Activated CD8-positive, alpha-beta T cell treated with anti-CD3 and anti-CD28 coated beads, Interleukin-2, amount 10 ng/mL, durations not matched to agents 7 days and 5 days (primary cell): ENCODE measurements at places on chromosomes 12 and 14. TPM values are rescaled to one million over a fixed set of nuclear protein-coding genes. Genes with fewer than 3 reads are reported as not detected.

GRCh38 chr12:2482938-2483660 is 311.7 kb upstream of the FKBP4 start:
- no peak for DNase-seq
- no peaks in the 10 kb centered on the region for H3K4me1 ChIP-seq
- H3K27me3 ChIP-seq: peaks cover 11% of the 10 kb centered on the region
- no peaks in the 10 kb centered on the region for H3K36me3 ChIP-seq

GRCh38 chr12:113950873-113951272 is 15.3 kb downstream of the RBM19 start:
- peaks cover 5% of the 10 kb centered on the region for H3K4me1 ChIP-seq
- DNase-seq: no peak
- H3K27ac ChIP-seq: peak overlapping the region; percentile 17

GRCh38 chr14:76500011-76500410 is 124.1 kb downstream of the ESRRB start:
- H3K4me3 ChIP-seq: no peak overlapping the region
- DNase-seq: no peak
- no peaks in the 10 kb centered on the region for H3K27me3 ChIP-seq
- no peak overlapping the region for H3K27ac ChIP-seq
- no peaks in the 10 kb centered on the region for H3K4me1 ChIP-seq
- no peaks in the 10 kb centered on the region for H3K36me3 ChIP-seq

- peak within 1 kb of the TSS; percentile 100 for H3K27ac ChIP-seq
- H3K27me3 ChIP-seq: no peaks in the 10 kb centered on the region
- peaks cover 46% of the 10 kb centered on the region for H3K36me3 ChIP-seq
- DNase-seq: peak; percentile 98
- peaks cover 67% of the 10 kb centered on the region for H3K4me1 ChIP-seq
Measured at GRCh38 chr12:108562348-108563135, at the start of gene ISCU. ISCU (plus strand) TSS chr12:108562596; CDS start chr12:108562623, 27 bp downstream.

DNA sequence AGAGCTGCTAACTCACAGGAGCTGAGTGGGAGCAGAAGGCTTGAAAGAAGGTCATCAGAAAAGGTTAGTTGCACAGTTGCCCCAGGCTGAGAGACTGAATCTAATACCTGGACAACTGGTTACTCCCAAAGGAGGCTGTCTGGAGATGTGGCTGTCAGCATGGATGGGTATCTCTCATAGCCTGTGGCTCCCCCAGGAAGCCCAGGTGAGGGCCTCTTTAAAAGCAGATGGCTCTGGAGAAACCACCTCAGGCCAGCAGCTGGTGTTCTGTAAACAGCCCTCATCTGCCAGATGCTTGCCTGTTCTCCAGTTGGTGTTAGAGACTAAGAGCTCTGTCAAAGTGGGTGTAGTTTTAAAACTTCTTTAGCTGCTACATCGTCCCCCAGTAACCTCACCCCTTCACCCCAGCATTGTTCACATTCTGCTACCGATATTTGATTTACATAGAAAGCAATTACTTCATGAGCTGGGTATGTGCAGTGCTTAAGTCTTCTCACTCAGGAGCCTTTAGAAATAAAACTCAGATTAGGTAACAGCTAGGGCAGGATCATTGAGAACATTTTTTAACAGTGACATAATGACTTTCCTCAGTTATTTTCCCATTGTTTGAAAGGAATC is 25.8 kb downstream of the DACT1 start:
- no peak overlapping the region for H3K27ac ChIP-seq
- DNase-seq: no peak
- H3K36me3 ChIP-seq: no peaks in the 10 kb centered on the region
- H3K4me3 ChIP-seq: no peak overlapping the region
- peaks cover 11% of the 10 kb centered on the region for H3K4me1 ChIP-seq
- peaks cover 3% of the 10 kb centered on the region for H3K27me3 ChIP-seq

DNA sequence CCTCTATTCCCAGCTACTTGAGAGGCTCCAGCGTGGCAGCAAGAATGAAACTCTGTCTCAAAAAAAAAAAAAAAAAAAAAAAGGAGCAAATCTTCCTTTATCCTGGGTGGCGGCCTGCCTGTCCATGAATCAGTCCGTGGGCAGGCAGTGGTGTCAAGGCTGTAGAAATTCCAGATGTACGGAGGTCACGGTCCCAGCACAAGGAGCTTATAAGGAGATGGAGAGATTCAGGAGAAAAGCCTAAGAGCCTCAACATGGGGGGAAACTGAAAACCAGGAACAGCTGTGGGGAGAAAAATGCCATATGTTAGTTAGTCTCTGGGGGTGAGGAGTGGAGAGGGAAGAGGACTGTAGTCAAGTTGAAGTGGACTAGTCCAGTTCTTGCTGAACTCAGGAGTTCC is 130.5 kb upstream of the CRY1 start:
- no peaks in the 10 kb centered on the region for H3K4me1 ChIP-seq
- H3K4me3 ChIP-seq: no peak overlapping the region
- no peak for DNase-seq

DNA sequence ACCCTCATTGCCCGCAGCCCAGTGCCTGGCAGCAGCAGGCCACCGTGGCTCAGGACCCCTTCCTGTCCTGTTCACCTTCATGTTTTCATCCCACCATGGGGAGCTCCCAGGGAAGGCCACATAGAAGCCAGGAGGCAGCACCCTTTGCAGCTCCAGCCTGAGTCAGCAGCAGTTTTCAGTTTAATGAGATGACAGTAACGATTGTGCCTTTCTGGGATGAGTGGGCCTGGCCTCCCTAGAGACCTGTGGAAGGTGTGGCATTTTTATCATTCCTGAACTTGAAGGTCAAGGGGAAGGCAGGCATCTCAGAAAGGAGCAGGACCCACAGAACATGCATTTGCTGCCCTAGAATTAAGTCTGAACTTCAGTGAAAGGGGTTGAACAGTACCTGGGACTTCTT is 532.8 kb downstream of the FUT8 start:
- DNase-seq: no peak
- H3K27ac ChIP-seq: no peak overlapping the region
- H3K4me1 ChIP-seq: peaks cover 39% of the 10 kb centered on the region
- H3K36me3 ChIP-seq: peaks cover 8% of the 10 kb centered on the region

DNA sequence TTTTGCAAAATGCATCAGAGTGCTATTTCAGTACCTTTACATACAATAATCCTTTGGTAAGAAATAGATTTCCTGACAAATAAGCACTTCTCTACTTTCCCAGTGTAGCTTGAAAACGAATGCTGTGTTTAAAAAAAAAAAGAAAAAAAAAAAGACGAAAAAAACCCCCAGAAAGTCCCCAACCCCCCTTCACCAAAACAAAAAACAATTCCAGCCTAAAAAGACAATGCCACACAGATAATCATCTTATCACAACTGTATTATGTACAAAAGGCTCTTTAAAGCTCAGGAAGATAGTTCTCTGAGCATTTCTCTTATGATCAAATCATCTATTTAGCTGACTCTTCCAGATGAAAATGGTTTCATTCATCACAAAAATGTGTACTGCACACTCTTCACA is 1.6 kb downstream of the FERMT2 start:
- no peak overlapping the region for H3K27ac ChIP-seq
- peaks cover 64% of the 10 kb centered on the region for H3K27me3 ChIP-seq
- peaks cover 18% of the 10 kb centered on the region for H3K4me1 ChIP-seq
- no peaks in the 10 kb centered on the region for H3K36me3 ChIP-seq
- peak overlapping the region; percentile 77 for H3K4me3 ChIP-seq
- DNase-seq: no peak

DNA sequence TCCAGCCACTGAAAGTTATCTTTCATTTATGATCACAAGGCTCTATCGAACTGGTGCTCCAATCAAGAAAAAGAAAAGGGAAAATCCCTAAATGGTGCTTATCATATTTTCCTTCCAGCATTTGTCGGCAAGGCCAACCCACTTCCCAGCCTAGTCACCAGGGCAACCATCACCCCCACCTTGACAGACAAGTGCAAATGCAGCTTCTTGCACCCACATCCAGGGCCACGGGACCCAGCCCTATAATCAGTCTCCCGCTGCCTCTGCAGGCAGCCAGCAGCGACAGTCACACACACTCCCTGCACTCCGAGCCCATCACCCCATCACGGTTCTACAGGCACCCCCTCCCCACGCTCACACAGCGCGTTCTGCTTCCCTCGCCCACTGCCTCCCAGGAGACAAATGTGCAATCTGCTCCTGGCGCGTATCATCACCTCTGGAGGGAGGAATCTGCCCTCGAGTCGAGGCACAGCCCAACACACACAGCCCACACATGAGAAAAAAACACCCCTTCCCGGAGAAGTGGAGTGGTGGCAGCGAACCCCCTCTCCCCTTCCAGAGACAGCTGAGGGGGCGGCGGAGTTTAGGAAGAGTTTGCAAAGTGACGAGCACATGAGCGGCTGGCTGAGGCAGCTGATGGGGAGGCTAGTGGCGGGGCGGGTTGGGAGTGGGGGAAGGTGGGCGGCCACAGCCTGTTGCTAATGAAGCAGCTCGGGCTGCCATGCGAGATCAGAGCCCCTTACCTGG is 9.3 kb upstream of the PPP4R4 start:
- H3K36me3 ChIP-seq: no peaks in the 10 kb centered on the region
- H3K27me3 ChIP-seq: peaks cover 17% of the 10 kb centered on the region
- no peak overlapping the region for H3K4me3 ChIP-seq
- no peak for DNase-seq

GRCh38 chr12:94228488-94228907 is 80.1 kb downstream of the PLXNC1 start:
- H3K36me3 ChIP-seq: peaks cover 84% of the 10 kb centered on the region
- DNase-seq: no peak
- no peaks in the 10 kb centered on the region for H3K27me3 ChIP-seq
- peaks cover 26% of the 10 kb centered on the region for H3K4me1 ChIP-seq
- H3K27ac ChIP-seq: no peak overlapping the region

DNA sequence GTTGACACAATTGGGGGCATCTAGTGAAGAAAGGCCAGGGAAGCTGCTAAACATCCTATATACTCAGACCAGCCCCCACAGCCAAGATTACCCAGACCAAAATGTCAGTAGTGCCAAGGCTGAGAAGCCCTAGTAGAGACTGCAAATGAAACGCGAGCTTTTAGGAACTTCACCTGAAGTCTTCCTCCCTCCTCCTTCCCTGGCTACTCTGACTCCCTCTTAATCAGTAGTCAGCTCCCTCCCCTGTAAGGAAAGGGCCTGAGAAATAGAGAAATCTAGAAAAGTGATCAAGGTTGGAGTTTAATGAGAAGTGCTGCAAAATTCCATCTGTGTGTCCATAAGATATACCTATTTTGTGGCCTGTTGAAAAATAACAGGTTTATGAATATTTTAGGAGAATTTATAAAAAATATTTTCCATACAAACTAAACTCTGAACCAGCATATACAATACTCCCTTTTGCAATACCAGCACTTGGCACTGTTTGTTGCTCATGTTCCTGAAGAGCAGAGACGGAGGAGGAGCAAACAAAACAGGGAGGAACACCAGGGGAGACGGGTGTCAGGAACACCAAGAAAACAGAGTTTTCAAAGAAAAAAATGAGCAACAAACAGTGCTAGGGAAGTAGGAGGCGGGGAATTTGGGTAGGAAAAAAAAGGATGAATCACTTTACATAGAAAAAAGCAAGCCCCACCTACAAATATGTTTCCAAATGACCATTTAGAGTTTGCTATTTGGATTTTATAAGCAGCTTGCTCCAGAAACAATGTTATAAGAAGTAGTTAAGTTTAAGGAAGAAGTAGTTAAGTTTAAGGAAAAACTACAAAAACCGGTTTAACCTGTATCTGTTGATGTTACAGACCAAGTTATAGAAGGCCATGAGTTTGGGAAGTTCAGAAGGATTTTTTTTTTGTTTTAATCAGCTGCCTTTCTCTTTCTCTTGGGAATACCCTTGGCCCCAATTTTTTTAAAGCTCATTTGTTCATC is 282.1 kb upstream of the GRIP1 start:
- H3K4me1 ChIP-seq: peaks cover 24% of the 10 kb centered on the region
- no peaks in the 10 kb centered on the region for H3K36me3 ChIP-seq
- no peak for DNase-seq
- no peak overlapping the region for H3K27ac ChIP-seq

- H3K36me3 ChIP-seq: peaks cover 48% of the 10 kb centered on the region
- DNase-seq: no peak
- H3K27me3 ChIP-seq: no peaks in the 10 kb centered on the region
- peaks cover 30% of the 10 kb centered on the region for H3K4me1 ChIP-seq
- no peak overlapping the region for H3K4me3 ChIP-seq
Measured at GRCh38 chr14:63910583-63911363, 58.0 kb downstream of the SYNE2 start.

The HRK gene
- not detected for total RNA-seq

The BMP4 gene
- not detected for total RNA-seq

The DIO2 gene
- not detected for total RNA-seq
